Muscle of leg (tissue), 16 donors: ENCODE measurements at places on chromosomes 7 and 10. TPM values are rescaled to one million over a fixed set of nuclear protein-coding genes. Genes with fewer than 3 reads are reported as not detected.

- DNase-seq = no peak
These were observed 14.5 kb downstream of the ZCCHC24 start for GRCh38 chr10:79430936-79431335.

GRCh38 chr10:61812052-61812721 is 89.3 kb upstream of the ARID5B start:
- DNase-seq = no peak

DNA sequence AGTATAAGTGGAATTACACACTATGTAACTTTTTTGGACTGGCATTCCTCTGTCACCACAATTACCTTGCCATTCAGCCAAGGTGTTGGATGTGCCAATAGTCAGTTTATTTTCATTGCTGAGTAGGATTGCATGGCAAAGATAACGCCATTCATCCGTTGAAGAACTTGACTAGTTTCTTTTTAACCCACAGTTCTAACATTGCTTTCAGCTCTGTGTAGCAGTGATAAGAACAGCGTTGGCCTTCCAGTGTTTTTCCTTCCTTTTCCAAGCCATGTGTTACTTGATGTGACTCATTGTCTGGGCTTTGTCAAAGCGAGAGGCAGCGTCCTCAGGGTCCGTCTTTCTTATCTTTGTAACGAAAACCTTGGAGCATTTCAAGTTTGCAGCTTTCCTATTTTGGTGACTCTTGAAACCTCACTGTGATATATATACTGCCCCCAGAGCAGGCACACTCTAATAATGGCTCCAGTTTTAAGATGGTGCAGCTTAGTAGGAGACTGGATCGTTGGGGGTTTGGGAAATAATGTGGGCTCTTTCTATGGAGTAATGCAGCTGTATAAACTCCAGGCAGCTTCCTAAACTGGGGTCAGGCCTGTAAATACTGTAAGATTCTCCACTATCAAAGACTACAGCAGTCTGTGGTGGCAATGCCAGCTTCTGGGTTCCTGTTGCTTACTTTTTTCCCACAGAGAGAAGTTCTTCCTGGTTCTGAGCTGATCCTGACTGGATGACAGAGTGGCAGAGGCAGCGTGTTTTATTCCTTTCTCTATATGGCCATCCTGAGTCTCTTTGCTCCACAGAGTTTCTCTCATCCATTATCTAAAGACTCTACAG is 41.7 kb downstream of the AKR1E2 start:
- DNase-seq = no peak

DNA sequence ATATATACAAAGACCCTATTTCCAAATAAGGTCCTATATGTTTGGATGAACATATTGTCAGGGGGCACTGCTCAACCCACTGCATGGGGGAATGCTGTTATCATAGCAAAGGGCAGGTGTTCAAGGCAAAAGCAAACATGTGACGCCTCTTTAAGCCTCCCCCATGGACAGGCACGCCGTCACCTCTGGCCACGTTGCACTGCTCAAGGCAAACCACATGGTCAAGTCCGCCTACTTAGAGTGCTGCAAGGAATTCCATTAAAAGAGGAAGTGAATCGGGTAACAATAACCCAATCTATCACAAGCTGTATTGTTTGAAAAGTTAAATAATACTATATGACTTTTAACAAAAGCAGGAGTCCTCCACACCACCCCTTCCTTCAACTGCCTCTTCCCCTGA is 8.8 kb upstream of the CALD1 start:
- no peak for DNase-seq

DNA sequence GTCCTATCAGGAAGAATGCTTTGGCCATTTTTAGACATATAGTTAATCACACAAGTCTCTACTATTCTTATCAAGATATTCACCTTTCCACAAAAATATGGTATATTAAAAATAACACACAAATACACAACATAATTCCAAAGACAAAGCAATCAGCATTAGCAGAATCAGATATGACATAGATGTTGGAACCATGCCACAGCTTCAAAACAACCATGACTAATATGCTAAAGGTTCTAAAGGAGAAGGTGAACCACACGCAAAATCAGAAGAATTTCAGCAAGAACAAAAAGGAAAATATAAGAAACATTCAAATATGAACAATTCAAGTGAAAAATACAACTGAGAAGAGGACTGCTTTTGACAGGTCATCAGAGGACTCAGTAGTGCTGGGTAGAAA is 670.2 kb upstream of the SORCS1 start:
- no peak for DNase-seq

DNA sequence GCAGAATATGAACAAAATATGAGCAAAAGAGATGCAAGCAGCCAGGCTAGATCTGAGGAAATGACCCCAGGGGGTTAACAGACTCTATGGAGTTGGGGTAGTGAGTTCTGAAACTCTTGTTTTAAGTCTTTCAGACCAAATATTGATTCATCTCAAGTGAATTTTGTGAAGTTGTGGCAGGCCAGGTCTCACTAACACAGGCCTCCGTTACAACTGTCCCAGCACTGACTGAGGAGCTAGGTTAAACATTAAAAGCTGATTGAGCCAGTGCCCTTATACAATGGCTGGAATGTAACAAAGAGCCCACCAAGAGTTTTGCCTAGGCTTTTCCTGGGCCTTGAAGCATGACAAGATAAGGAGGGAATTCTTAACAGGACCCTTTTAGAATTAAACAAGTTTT is 192.3 kb upstream of the STK17A start:
- no peak for DNase-seq

GRCh38 chr10:3163879-3164278 is 8.7 kb downstream of the PITRM1 start:
- no peak for DNase-seq

- no peak for DNase-seq
These were observed 13.1 kb upstream of the ADAM8 start for GRCh38 chr10:133289761-133290160.

GRCh38 chr7:88201305-88201704 is 18.5 kb downstream of the SRI start:
- DNase-seq = no peak

DNA sequence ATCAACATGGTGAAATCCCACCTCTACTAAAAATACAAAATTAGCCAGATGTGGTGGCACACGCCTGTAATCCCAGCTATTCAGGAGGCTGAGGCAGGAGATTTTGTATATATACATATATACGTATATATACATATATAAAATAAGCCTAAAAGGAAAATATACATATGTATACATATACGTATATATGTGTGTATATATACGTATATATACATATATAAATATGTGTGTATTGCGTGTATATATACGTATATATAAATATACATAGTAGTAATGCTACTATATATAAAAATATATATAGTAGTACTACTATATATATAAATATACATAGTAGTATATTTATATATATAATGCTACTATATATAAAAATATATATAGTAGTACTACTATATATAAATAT is 26.5 kb upstream of the PBLD start:
- no peak for DNase-seq

DNA sequence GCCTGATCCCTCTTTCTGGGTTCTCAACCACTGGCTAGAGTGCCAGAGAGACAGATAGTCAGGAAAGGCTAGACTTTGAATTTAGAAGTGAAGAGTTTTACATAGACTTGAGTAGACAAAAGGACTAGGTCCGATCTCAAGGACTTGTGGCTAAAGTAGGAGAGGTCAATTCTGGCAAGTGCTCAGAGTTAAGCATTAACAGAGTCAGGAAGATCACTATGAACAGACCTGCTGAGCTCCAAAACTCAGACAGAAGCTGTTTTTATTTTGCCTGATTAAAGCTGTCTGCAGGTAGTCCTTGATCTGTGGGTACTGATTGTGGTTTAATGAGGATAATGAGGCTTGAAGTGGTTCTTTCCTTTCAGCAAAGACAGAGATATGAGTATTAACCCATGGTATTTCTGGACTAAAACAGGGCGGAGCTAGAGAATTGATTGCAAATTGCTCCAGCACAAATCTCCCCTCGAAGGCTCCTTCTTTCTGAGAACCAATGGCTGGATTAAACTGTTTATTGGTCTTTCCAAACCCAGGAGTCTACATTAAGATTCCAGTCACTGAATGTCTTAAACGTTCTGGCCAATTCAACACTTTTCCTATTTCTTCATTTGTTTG is 423.2 kb downstream of the IPMK start:
- DNase-seq = no peak

DNA sequence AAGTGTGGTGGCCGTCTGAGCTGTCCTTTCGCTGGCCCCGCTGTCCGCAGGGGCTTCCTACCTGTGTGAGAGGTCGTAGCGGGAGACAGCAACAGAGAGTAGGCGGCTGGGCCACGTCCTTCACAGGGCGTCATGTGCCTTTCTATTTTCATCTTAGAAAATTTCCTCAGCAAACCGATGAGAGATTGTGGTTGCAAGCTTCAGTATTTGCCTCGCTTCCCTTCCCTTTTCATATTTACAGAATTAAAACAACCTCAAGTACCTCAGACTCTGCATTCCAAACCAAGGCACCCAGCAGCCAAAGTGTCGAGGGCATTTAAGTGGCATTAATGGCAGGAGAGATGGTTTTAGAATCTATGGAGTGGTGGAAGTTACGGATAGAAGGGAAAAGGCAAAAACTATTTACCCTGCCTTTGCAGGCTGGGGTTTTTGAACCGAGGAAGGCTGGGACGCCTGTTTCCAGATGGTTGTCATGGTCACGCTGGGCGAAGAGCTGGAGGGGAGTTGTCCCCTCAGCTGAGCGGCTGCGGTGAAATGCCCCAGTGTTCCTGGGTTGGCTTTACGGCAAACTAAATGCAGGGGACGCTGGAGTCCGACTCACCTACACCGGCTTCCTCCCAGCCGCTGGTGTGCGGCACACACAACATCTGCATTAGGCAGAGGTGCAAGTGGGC is 41.9 kb downstream of the WIPI2 start:
- peak; percentile 55 for DNase-seq

DNA sequence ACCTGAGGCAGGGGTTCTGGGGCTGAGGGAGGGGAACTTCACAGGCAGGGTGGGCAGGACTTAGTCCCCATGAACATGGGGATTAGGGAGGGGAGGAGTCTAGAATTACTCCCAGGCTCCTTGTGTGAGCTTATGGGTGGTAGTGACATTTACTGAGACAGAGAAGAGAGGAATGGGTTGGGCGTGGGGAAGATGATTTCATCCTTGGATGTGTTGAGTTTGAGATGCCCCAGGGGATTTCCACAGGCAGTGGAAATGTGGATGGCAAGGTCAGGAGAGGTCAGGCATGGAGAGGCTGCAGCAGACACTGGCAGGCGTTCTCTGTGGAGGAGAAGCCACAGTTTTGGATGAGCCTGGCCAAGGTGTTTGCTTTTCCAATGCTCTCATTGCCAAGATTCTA is 26.4 kb upstream of the GSDME start:
- no peak for DNase-seq

DNA sequence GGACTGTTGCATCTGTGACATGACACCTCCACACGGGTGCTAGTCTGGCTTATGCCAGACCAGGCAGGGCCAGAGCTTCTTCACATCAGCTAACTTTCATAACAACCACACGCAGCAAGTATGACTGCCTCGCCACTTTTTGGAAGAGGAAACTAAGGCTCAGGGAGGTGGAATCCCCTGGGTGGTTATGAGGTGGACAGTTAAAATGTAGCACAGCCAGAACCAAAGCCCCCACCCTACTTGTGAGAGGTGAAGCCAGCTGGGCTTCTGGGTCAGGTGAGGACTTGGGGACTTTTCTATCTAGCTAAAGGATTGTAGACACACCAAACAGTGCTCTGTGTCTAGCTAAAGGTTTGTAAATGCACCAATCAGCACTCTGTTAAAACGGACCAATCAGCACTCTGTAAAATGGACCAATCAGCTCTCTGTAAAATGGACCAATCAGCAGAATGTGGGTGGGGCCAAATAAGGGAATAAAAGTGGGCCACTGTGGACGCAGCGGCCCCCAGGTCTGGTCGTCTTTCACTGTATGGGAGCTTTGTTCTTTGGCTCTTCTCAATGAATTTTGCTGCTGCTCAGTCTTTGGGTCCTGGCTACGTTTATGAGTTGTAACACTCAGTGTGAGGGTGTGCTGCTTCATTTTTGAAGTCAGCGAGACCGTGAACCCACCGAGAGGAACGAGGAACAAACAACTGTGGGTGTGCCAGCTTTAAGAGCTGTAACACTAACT is 171.0 kb downstream of the PTPN20 start:
- DNase-seq = no peak

GRCh38 chr7:50662996-50663395 is 97.8 kb upstream of the DDC start:
- DNase-seq = no peak

GRCh38 chr7:142375710-142376313 is 118.0 kb upstream of the PRSS58 start:
- DNase-seq = no peak

GRCh38 chr7:68789597-68789996 is 808.7 kb upstream of the AUTS2 start:
- DNase-seq = no peak

BLNK gene
- 1.6 TPM for polyA plus RNA-seq

VSTM4 gene
- polyA plus RNA-seq = 42.7 TPM

CUBN gene
- polyA plus RNA-seq = 5.0 TPM

TNKS2 gene
- polyA plus RNA-seq = 42.0 TPM

ZNF365 gene
- polyA plus RNA-seq = 0.14 TPM

GPRIN2 gene
- 0.57 TPM for polyA plus RNA-seq

MRLN gene
- 147 TPM for polyA plus RNA-seq

LIPN gene
- polyA plus RNA-seq = not detected

CPN1 gene
- polyA plus RNA-seq = 0.08 TPM

CYP2W1 gene
- 1.2 TPM for polyA plus RNA-seq
